Common myeloid progenitor, CD34-positive (primary cell): ENCODE measurements at places on chromosomes 5 and 9.
A peak's percentile ranks its signal among the peaks of the same experiment; 100 is the strongest.

DNA sequence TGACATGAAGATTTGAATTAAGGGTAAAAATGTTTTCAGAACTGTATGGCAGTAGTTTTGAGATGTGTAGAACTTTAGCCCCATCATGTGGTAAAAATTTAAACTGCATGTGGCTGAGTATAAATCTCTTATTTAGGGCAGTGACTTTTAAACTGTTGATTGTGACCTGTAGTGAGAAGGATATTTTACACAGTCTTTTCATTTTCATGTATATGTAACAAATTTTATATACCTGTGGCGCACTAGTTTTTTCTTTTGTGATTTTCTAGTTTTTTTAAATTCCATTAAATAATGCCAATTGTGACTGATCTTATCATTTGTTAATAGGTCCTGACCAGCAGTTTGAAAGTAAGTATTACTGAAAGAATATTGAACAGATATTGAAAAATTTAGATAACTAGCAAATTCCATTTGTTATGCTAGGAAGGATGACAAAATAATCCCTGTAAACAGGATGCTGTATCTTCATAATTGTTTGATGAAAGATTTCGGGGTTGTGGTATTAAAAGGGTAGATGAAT is 47.2 kb downstream of the GPBP1 start:
- DNase-seq, result peak; percentile 82

GRCh38 chr5:150052226-150052955 is 34.0 kb downstream of the CSF1R start:
- DNase-seq, result no peak

- no peak for DNase-seq
Measured at GRCh38 chr9:99513441-99514112, 291.5 kb downstream of the SEC61B start.

- no peak for DNase-seq
Measured at GRCh38 chr5:146761811-146762210, 116.7 kb downstream of the PPP2R2B start.

DNA sequence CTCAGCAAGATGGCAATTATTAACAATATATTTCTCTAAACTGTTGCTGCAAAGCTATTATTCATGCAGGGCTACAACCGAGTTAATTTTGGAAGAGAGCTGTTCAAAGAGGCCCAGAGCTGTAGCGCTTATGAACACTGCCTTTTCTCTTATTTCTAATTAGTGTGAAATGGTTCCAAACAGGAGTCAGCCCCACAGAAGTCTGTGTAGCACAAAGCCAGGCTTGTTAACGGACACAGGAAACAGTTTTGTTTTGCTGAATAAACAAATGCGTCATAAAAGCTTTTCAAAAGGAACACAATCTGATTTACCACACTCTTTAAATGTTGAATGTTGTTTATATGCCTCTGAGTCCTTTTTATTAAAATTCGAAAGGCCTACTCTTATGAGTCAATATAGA is 396.5 kb downstream of the ANXA1 start:
- DNase-seq, result no peak

DNA sequence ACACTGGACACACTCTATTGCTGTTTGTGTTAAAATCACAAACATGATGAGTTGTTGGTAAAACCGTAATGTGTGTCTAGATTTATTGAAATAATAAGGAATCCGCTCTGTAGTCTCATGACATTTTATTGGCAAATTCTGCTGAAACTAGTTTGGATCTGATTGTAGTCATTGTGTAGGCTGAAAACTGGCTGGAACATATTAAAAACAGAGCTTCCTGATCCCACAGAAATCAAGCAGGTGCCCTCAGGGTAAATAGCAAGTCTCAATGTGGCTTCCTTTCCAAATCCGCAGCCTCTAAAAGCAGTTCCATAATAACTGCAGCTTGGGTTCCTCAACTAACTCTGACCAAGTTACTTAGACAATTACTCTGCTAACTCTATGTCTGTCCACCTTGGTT is 427.5 kb upstream of the KIF2A start:
- no peak for DNase-seq

- DNase-seq, result no peak
Measured at GRCh38 chr9:107949061-107949460, 459.5 kb upstream of the KLF4 start.

DNA sequence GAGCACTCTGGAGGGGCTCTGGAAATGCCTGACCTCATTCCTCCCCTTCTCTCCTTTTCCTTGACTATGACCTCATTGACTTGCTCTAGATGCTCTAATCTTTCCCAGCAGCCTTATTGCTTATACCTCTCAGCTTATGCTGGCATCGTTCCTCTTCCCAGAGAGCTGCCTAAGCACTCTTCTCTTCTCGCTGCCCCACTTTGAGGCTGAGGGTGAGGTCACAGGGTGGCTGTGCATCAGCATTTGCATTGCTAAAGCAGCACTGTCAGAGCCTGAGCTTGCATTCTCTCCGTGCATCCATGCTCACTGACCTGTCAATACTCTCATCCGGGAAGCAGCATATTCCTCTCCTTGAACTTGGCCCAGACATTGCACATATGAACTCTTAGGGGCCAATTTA is 96.4 kb upstream of the NTRK2 start:
- DNase-seq, result no peak

DNA sequence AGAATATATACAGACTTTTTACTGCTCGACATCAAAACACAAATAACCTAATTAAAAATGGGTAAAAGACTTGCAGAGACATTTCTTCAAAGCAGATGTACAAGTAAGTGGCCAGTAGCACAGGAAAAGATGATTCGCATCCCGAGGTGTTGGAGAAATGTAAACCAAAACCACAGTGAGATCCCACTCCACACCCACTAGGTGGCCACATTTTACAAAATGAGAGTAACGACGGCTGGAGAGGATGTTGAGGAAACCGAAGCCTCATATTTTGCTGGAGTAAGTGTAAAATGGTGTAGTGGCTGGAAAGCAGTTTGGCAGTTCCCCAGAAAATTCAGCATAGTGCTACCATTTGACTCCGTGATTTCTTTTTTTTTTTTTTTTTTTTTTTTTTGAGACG is 21.3 kb upstream of the GBGT1 start:
- DNase-seq, result peak; percentile 83

GRCh38 chr5:83512061-83512745 is 40.7 kb downstream of the VCAN start:
- no peak for DNase-seq

- peak; percentile 44 for DNase-seq
Measured at GRCh38 chr5:42756606-42757601, at the start of gene CCDC152. CCDC152 (plus strand) TSS chr5:42756818; CDS start chr5:42759122, 2,304 bp downstream.

DNA sequence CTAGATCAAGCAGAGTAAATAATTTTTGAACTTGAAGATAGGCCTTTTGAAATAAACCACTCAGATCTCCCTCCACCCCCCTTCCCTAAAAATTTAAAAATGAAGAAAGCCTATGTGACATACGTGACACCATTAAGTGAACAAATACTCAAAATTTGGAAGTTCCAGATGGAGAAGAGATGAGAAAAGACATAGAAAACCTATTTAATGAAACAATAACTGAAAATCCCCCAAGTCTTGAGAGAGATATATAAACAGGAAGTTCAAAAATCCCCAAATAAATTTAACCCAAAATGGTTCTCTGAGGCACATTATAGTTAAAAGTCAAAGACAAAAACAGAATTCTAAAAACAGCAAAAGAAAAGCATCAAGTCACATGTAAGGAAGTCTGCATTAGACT is 428.6 kb downstream of the PSAT1 start:
- DNase-seq, result no peak

GRCh38 chr5:146794326-146795029 is 84.1 kb downstream of the PPP2R2B start:
- DNase-seq, result peak; percentile 69

GRCh38 chr5:24331531-24331930 is 313.2 kb downstream of the CDH10 start:
- DNase-seq, result no peak

- DNase-seq, result no peak
Measured at GRCh38 chr5:148376198-148376597, 7.6 kb upstream of the FBXO38 start.

GRCh38 chr5:175752826-175753535 is 95.1 kb downstream of the HRH2 start:
- no peak for DNase-seq

DNA sequence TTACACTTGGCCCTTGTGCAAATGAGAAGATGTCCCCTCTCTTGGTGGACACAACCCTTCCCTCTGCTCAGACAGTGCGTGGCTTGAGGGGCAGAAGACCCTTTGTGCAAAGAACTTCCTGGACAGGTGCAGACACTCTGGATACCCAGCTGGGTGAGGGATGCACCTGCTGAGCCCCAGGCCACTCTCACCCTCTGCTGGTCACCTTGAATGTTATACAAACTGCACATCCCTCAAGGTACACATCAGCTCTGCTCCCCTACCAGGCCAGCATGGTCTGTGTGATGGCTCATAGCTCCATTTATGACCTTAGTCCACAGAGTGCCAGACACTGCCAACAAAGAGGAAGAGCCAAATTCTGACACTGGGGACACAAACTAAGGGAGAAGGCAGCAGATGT is 3.1 kb upstream of the DIRAS2 start:
- DNase-seq, result no peak

DNA sequence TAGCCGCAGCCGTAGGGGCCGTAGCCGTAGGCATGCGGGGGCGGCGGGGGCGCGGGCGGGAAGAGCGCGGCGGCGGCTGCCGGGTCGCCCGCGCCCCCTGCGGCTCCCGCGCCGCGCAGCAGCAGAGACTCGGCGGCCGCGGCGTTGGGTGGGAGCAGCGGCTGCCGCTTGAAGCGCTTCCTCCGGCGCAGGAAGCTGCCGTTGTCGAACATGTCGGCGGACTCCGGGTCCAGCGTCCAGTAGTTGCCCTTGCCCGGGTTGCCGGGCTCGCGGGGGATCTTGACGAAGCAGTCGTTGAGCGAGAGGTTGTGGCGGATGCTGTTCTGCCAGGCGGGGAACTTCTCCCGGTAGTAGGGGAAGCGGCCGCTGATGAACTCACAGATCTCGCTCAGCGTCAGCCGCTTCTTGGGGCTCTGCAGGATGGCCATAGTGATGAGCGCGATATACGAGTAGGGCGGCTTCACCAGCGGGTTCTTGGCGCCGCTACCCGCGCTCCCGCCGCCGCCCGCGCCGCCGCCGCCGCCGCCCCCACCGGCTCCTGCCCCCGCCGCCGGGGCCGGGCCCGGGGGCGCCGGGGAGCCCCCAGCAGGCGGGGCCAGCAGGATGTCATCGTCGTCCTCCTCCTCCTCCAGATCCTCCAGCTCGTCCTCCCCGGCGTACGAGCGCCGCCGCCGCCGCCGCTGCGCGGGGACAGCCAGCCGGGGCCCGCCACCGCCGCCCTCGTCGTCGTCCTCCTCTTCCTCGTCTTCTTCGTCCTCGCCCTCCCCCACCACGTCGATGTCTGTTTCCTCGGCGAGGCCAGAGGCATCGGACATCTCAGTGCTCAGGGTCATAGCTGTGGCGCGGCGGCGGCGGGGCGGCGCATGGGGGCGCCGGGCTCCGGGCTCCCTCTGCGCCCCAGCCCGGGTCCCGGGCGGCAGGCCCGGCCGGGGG is 781 bp downstream of the FOXD1 start:
- peak; percentile 60 for DNase-seq

DNA sequence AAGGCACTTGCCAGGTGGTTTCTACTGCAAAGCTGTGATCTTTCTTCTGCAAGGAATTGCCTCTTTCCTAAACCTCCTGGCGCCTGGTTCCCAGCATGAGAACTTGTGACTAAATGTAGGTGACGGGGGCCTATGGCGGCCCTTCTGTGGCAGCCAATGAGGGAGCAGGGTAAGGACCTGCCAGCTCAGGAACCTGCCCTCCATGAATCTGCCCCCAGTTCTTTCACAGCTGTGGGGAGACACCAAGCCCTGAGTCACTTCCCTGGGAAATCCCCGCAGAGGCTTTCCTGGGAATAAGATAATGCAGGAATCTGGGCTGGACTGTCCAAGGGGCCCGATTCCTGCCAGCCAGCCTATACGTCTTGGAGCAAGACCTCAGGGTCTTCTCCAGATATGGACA is 56.7 kb upstream of the CTNNA1 start:
- no peak for DNase-seq

DNA sequence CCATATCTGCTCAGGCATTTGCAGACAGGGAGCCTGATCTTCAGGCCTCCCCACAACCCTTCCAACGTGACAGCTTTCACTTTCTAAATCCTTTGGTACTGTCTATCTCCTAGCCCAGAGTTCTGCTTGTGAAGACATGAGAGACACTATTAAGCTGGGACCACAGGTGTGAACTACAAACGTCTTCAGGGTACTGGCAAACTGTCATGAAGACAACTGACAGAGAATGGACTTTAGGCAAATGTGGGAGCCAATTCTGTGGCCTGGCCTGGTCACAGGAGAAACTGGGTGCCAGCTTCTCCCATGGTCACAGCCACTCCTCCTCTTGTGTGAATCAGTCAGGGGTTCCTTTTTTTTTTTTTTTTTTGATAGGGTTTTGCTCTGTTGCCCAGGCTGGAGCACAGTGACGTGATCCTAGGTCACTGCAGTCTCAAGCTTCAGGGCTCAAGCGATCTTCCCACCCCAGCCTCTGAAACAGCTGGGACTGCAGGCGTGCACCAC is 10.4 kb downstream of the TRIM14 start:
- peak; percentile 86 for DNase-seq

- DNase-seq, result no peak
Measured at GRCh38 chr9:36959681-36960574, 74.1 kb downstream of the PAX5 start.

DNA sequence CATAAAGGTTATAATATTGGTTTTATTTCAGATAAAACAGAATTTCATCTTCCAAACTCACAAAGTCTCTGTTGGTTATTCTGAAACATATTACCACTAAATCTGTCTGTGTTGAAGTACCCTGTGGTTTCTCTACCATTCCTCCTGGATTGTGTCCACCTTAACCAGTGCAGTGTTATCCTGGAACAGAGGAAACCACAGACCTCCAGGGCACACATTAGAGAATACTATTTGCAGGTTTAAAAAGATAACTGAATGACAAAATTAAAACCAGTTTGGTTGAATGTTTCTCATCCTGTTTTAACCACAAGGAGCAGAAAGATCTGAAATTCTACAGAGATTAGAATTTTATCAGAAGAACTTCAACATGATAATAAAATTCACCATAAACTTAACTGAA is 251.8 kb downstream of the CWC27 start:
- DNase-seq, result no peak

GRCh38 chr9:130366888-130367550 is 77.7 kb upstream of the ASS1 start:
- no peak for DNase-seq

GRCh38 chr5:68367287-68367686 is 151.7 kb downstream of the PIK3R1 start:
- DNase-seq, result peak; percentile 49

GRCh38 chr5:132422720-132423437 is 53.4 kb downstream of the SLC22A5 start:
- DNase-seq, result peak; percentile 81

GRCh38 chr5:95754545-95754944 is 23.4 kb downstream of the RHOBTB3 start:
- no peak for DNase-seq
